ENCODE measurements at places on chromosomes 5 and 9.

GRCh38 chr9:123267481-123268198, 746 bp downstream of the STRBP start:
- H3K27ac ChIP-seq, result no peak overlapping the region
- DNase-seq, result no peak
- H3K4me1 ChIP-seq, result peaks cover 5% of the 10 kb centered on the region
- H3K36me3 ChIP-seq, result no peaks in the 10 kb centered on the region

DNA sequence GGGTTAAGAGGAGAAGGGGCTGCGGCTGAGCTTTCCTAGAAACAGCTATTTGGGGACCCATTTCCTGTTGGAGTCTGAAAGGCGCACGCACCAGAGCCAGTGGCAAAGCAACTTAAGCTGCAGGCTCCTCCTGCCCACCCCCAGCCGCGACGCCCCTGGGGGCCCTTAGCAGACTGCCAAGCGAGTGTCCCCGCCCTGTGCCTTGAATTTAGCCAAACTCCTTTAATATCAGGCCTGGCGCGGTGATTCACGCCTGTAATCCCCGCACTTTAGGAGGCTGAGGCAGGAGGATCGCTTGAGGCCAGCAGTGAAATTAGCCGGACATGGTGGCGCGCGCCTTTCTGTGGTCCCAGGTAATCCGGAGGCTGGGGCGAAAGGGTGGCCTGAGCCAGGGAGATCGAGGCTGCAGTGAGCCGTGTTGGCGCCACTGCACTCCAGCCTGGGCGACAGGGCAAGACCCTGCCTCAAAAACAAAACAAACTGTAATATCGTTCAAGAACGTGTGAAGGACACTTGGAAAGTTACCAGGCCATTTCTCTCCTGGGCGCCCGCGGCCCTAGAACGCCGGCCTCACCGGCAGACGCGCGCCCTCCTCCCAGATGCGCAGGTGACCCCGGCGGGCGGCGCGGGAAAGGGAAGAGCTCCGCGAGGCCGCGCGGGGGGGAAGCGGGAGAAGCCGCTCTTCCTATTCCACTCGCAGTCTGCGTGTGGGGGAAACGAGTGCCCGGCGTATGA, 1.0 kb upstream of the F2R start:
- H3K4me1 ChIP-seq, result peaks cover 6% of the 10 kb centered on the region
- H3K4me3 ChIP-seq, result peak overlapping the region; percentile 14
- no peak overlapping the region for H3K27ac ChIP-seq
- H3K36me3 ChIP-seq, result no peaks in the 10 kb centered on the region

- no peaks in the 10 kb centered on the region for H3K27me3 ChIP-seq
- H3K4me1 ChIP-seq, result no peaks in the 10 kb centered on the region
- no peak overlapping the region for H3K4me3 ChIP-seq
- H3K27ac ChIP-seq, result no peak overlapping the region
These were observed 76.6 kb upstream of the MAST4 start for GRCh38 chr5:66519626-66520025.

GRCh38 chr5:5985332-5985731, 393.0 kb downstream of the MED10 start:
- H3K36me3 ChIP-seq, result no peaks in the 10 kb centered on the region
- no peak overlapping the region for H3K27ac ChIP-seq
- H3K27me3 ChIP-seq, result no peaks in the 10 kb centered on the region
- H3K4me3 ChIP-seq, result no peak overlapping the region
- DNase-seq, result no peak
- no peaks in the 10 kb centered on the region for H3K4me1 ChIP-seq

DNA sequence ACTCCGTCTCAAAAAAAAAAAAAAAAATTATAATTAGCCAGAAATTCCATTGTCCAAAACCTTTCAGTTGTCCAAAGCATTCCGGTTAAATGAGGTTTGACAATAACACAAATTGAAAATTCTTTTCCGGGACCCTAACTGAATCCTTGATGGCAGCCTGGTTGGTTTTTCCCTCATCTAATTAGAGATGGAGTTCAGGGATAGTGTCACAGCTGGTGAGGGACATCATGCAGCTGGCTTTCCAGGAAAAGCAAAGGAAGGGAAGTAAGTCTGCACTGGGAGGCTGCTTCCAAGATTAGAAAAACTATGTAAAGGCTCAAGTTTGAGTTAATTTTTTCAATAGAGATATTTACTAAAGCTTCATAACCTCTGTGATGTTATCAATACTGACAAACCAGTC, 195.4 kb downstream of the ADAMTS12 start:
- no peaks in the 10 kb centered on the region for H3K27me3 ChIP-seq
- no peaks in the 10 kb centered on the region for H3K36me3 ChIP-seq
- H3K4me1 ChIP-seq, result no peaks in the 10 kb centered on the region
- H3K27ac ChIP-seq, result no peak overlapping the region
- no peak overlapping the region for H3K4me3 ChIP-seq

GRCh38 chr9:101566904-101567724, 27.7 kb downstream of the PPP3R2 start:
- DNase-seq, result peak; percentile 64
- H3K4me3 ChIP-seq, result no peak overlapping the region
- no peak overlapping the region for H3K27ac ChIP-seq
- no peaks in the 10 kb centered on the region for H3K4me1 ChIP-seq

- no peak for DNase-seq
- H3K4me1 ChIP-seq, result peaks cover 14% of the 10 kb centered on the region
- no peaks in the 10 kb centered on the region for H3K27me3 ChIP-seq
- no peak overlapping the region for H3K4me3 ChIP-seq
These were observed 11.1 kb downstream of the DIPK1B start for GRCh38 chr9:136723362-136723976.

DNA sequence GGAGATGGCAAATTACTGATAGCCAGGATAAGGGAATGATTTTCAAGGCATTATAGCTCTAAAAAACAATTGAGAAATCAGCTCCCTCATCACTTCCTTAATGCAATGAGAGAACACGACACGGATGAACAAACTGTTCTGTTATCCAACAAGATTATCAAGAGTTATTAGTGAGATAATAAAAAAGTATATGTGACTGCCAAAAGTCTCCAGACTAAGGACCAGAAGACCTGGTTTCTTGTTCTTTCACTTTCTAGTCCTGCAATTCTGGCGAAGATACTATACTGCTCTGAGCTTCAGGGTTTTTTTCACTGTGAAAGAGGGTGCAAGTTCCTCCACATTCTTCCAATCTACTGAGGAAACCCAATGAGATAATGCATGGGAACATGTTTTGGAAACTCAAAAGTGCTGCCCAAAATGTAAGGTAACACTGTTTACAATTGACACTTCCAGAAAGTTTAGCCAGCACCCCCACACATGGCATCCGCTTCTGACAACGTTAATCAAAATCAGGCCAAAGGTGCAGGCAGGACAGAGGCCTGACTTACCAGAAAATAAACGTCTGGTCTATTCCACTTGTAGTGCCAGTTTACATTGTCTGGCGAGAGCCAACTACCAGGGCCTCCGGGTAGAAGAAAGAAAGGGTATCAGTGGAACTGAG, 254.2 kb downstream of the DOCK8 start:
- H3K27ac ChIP-seq, result no peak overlapping the region
- H3K4me1 ChIP-seq, result peaks cover 8% of the 10 kb centered on the region
- H3K27me3 ChIP-seq, result no peaks in the 10 kb centered on the region
- no peak for DNase-seq

GRCh38 chr9:34440017-34440416, 18.4 kb downstream of the FAM219A start:
- H3K27me3 ChIP-seq, result no peaks in the 10 kb centered on the region
- H3K4me3 ChIP-seq, result no peak overlapping the region
- H3K36me3 ChIP-seq, result peaks cover 4% of the 10 kb centered on the region
- no peak overlapping the region for H3K27ac ChIP-seq
- no peaks in the 10 kb centered on the region for H3K4me1 ChIP-seq

GRCh38 chr9:20513126-20513913, 109.0 kb downstream of the MLLT3 start:
- H3K27me3 ChIP-seq, result no peaks in the 10 kb centered on the region
- no peaks in the 10 kb centered on the region for H3K36me3 ChIP-seq
- no peaks in the 10 kb centered on the region for H3K4me1 ChIP-seq

DNA sequence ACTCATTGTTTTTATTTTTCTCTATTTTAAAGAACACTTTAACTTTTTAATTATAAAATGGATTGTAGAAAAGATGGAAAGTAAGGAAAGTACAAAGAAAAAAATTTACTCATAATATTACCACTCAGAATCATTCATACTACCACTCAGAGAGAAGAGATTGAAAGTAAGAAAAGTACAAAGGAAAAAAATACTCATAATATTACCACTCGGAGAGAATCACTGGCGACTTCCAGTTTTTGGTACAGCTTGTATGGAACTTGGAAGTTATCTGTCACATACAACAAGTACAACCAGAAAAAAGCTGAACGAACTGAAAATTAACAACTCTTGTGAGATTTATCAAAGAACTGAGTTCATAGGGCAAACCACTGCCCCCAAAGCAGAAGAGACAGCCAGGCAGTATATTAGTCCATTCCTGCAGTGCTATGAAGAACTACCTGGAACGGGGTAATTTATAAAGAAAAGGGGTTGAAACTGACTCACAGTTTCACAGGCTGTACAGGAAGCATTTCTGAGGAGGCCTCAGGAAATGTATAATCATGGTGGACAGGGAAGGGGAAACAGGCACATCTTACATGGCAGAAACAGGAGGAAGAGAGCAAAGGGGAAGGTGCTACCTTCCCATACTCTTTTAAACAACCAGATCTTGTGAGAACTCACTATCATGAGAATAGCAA, 183.9 kb downstream of the SMARCA2 start:
- no peak for DNase-seq
- H3K27ac ChIP-seq, result no peak overlapping the region
- no peaks in the 10 kb centered on the region for H3K4me1 ChIP-seq
- peaks cover 2% of the 10 kb centered on the region for H3K36me3 ChIP-seq
- H3K4me3 ChIP-seq, result no peak overlapping the region
- no peaks in the 10 kb centered on the region for H3K27me3 ChIP-seq

DNA sequence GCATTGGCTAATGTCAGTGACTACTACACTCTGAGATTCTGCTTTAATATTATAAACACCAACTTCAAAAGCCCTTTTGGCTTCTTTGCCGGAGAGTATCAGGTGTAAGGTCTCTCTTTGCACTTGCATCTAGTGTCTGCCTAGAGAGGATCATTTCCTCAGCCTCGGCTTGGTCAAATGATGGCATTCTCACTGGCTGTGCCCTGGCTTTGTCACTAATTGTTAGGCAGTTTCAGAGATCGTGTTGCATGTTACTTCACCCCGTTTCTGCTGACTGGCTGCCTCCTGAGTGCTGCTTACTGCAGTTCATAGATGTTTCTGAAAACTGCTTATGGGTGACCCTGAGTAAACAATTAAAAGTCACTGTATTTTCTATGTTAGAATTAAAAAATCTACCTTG, 48.8 kb downstream of the SLC1A3 start:
- H3K36me3 ChIP-seq, result no peaks in the 10 kb centered on the region
- no peak for DNase-seq
- H3K27ac ChIP-seq, result no peak overlapping the region

- no peak overlapping the region for H3K4me3 ChIP-seq
- H3K27ac ChIP-seq, result no peak overlapping the region
- DNase-seq, result no peak
- no peaks in the 10 kb centered on the region for H3K4me1 ChIP-seq
These were observed 11.7 kb downstream of the SNCAIP start for GRCh38 chr5:122323738-122324137.

All from trophoblast cell (in vitro differentiated cells and primary cell).